ENCODE measurements at places on chromosomes 6 and 20.
A peak's percentile ranks its signal among the peaks of the same experiment; 100 is the strongest.

GRCh38 chr20:42130810-42131596, 512.8 kb upstream of the CHD6 start:
- DNase-seq, result no peak

DNA sequence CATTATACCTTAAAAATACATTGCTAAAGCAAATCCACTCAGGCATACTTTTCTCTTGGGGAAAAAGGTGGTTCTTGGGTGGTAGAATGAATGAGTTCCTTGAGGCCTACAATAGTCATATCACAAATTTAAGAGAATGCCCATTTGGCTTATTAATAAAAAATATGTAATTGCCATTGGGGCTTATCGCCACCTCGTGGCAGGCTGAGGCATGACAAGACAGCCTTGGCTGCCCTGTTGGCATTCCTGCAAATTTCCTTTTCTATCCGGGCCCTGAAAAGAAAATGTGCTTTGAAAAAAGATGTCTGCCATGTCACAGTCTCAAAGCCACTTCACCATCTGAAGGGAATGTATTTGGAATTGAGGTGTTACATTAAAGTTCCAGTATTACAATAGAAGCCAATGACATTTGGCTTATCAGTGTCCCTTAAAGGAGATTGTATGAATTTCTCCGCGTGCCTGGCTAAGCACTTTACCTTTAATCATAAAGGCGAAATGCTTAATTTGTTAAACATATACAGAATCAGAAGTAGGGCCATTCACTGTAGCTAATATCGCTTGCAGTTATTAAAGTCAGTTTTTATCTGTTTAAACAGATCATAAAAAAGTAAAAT, 188.3 kb upstream of the ZFP64 start:
- peak; percentile 20 for DNase-seq

DNA sequence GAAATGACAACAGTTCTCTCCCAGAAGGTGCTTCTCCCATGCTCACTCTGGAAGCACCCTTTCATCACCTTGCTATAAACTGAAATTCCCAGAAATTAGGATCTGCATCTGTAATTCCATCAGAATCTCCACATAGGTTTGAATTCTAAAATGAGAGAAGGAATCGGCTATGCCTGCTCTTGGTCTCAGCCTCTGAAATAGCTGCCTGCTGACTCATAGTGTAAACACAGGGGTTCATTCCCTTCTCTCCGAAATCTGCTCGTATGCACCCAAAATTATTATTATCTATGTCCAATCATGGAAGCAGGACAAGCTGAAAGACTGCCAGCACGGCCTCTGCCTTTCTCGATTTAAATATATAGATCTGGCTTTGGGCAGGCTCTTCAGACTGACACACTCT, 74.6 kb upstream of the TAB2 start:
- peak; percentile 52 for DNase-seq

- DNase-seq, result no peak
These were observed 92.0 kb downstream of the TTLL2 start for GRCh38 chr6:167416676-167417430.

DNA sequence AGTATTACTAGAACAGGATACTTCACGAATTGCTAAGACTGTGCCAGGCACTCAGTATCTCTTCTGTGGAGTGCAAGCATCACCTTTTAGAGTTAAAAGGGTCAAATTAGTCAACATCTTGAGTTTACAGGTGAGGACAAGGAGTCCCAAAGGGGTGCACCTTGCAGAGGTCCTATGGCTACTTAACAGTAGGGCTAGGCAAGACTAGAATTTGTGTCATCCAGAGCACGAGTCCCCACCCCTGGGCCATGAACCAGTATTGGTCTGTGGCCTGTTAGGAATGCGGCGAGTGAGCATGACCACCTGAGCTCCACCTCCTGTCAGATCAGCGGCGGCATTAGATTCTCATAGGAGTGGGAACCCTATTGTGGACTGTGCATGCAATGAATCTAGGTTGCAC, 10.5 kb upstream of the DSTN start:
- no peak for DNase-seq

Data from iris pigment epithelial cell (primary cell).